ENCODE measurements at places on chromosomes 16 and 17.

GRCh38 chr17:14011740-14012405, 57.4 kb upstream of the COX10 start:
- DNase-seq = no peak

DNA sequence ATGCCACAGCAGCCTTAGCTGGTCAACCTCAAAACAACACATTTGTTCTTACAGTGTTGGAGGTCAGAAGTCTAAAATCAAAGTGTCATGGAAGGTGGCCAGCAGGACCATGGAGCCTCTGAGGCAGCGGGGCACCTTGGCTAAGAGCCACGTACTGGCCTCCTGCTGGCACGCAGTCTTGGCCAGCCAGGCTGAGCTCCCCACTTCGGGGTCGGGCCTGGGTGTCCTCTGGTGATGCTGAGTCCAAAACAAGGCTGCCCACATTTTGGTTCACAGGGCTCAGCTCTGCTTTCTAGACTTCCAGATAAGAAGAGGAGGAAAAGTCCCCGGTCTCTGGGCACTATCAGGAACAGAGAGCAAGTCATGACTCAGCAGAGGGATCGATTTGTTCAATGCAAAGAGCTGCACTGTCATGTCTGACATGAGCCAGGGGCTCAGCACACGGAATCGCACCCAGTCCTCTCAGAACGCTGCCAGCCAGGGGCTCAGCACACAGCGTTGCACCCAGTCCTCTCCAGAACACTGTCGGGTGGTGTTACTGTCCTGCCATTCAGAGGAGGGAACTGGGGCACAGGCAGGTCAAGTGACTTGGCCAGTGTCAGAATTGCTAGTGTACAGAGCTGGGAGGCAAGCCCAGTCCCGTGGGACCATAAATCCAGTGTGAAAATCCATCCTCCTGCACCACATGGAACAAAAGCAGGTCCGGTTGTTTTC, 2.5 kb downstream of the LGALS9 start:
- no peak for DNase-seq

GRCh38 chr16:56825826-56826225, 39.2 kb upstream of the SLC12A3 start:
- peak; percentile 67 for DNase-seq

DNA sequence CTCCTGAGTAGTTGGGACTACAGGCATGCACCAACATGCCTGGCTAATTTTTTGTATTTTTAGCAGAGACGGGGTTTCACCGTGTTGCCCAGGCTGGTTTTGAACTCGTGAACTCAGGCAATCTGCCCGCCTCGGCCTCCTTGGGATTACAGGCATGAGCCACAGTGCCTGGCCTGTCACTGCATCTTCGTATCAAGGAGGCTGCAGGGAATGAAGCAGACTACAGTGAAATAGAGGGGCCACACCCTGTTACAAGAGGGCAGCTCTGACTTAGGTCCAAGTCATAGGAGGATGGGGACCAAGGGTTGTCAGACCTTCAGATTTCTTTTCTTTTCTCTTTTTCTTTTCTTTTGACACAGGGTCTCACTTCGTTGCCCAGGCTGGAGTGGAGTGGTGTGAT, 28.7 kb downstream of the FA2H start:
- no peak for DNase-seq

- DNase-seq = no peak
These were observed 4.2 kb downstream of the ITGB4 start for GRCh38 chr17:75725504-75725903.

- DNase-seq = peak; percentile 25
These were observed 9.1 kb downstream of the ASPHD1 start for GRCh38 chr16:29909391-29909790.

DNA sequence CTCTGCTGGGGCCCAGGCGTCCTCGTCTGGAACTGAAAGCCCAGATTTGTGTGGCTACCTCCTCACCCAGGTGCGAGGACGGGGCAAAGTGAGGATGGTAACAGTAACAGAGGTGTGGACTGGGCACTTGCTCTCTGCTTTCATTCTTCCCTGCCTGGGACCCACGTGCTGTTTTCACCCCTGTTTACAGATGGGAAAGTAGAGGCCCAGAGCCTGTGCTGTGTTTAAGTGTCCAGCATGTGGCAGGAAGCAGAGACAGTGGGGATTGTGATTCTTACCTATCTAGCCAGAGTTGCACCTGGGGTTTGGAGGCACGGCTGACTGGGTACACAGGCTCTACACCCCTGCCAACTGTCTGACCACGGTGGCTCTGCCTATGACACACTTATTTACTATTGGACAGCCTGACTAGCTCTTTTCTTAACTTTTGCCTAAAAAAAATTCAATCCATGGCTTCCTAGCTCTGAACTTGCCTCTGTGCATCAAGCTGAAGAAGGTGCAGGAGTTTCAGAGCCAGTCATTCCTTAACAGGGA, 155.4 kb downstream of the CLEC16A start:
- no peak for DNase-seq

DNA sequence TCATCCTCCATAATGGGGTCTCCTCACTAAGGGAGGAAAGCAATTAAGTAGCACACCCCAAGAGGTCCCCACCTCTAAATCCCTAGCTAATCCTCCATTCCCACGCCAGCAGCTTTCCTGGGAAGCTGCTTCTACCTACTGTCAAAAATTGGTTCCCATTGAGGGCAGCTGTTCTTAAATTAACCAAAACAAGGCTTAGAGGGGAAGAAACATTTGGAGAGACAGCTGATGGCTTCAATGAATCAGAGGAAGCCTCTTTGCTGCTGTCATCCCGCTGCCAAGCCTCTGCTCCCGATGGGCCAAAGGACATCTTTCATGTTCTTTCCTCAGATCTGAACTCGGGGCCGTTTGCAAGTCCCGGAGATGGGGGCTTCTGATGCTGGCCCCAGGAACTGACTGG, 26.6 kb downstream of the AIPL1 start:
- DNase-seq = no peak

DNA sequence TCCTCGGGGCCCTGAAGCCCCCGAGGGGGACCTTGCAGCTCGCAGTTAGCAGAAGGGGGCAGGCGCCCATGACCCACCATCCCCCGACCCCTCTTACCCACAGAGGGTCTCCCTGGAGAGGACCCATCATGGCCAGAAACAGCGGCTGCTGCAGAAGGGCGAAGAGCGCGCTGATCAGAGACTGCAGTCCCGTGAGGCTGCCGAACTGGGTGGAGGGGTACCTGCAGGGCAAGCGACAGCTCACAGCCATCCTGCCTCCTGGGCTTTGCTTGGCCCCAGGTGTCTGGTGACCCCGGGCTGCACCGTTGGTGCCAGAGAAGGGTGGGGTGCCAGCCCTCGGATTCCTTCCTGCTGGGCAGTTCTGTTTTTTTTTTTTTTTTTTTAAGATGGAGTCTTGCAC, 13.9 kb upstream of the PITPNA start:
- DNase-seq = no peak

GRCh38 chr16:82965808-82966207, 339.0 kb downstream of the CDH13 start:
- DNase-seq = no peak

DNA sequence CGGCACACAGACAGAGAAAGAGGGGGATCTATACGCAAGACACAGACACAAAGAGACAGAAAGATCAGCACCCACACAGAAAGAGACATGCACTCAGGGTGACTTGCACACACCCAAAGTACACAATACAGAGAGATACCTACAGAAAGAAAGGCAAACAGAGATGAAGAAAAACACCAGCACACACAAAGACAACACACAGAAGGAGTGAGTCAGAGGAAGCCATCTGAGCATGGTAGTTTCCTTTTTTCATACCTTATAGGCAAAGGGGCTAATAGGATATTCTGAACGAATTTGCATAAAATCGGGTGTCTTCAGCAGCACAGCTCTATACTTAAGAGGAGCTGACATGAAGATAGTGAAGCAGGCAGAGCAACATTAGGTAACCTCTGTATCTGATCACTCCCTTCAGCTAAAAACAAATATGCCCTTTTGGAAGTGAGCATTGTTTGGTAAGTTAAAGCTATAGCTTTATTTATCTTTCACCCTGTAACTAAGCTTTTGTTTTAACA, 198.6 kb downstream of the AATF start:
- DNase-seq = no peak

- peak; percentile 36 for DNase-seq
These were observed 1.5 kb downstream of the FGF11 start for GRCh38 chr17:7440834-7441195.

- DNase-seq = no peak
These were observed 209.4 kb upstream of the GSE1 start for GRCh38 chr16:85403693-85404092.

DNA sequence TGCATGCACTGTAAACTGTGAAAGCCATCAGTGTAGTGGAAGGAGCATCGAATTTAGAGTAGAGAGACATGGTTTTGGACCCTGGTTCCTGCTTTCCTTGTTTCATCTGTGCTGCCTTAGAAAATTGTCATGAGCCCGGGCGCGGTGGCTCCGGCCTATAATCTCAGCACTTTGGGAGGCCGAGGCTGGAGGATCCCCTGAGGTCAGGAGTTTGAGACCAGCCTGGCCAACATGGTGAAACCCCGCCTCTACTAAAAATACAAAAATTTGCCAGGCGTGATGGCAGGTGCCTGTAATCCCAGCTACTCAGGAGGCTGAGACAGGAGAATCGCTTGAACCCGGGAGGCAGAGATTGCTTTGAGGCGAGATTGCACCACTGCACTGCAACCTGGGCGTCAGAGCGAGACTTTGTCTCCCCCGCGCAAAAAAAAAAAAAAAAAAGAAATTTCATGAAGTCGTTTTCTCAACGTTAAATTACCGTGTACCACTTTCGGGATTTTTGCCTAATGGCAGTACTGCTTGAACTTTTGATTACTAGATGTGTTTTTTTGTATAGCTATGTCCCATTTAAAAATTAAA, 912 bp downstream of the COQ7 start:
- no peak for DNase-seq

GRCh38 chr16:1773703-1774447, 941 bp upstream of the MRPS34 start:
- no peak for DNase-seq

DNA sequence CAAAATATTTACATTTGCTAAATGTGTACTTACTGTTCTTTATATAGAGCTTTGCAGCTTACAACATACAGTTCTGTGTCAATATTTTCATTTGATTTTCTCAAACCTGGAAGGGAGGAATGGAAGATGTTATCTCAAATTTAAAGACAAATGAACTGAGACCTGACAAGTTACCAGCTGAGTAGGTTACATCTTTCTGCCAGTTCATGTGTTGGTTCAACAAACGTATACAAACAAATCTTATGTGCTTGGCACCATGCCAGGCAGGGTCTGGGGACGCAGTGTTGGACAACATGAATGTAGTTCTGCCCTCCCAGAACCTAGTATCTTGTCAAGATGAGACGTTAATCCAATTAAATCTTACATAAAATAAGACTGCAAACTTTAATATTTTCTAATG, 507.5 kb upstream of the HSBP1 start:
- DNase-seq = no peak

DNA sequence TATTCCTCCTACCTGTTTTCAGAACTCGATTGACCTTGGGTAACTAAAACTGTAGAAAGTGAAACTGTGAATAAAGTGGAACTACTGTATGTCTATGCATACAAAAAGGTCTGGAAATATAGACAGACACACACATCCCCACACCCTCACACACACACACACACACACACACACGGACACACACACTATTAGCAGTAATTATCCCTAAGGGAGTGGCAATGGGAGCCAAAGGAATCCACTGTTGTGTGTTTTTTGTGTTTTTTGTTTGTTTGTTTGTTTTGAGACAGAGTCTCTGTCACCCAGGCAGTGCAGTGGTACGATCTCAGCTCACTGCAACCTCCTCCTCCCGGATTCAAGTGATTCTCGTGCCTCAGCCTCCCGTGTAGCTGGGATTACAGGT, 26.6 kb upstream of the SRCIN1 start:
- no peak for DNase-seq

DNA sequence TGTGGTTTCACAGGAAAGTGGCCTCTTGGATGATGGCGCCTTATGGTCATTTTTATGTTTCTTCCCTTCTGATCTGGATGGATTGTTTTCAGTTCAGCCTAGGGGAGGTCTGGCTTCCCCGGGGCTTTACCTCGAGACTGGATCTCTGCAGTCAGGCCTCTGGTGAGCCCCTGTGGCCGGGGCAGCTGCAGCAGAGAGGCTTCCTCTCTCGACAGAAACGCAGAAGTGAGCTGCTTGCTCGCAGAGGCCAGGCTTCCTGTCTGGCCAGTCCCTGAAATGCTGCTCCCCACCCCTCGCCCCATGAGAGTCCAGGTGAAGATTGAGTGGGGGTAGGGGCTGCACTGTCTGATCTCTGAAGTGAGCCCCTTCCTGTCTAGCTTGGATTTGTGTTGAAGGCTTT, 44.0 kb downstream of the PLCG2 start:
- DNase-seq = no peak

GRCh38 chr17:48478224-48479013, 48.4 kb upstream of the SKAP1 start:
- no peak for DNase-seq

GRCh38 chr17:6640536-6641246, at the start of the genes KIAA0753 and TXNDC17:
Gene KIAA0753 (minus strand): TSS chr17:6640711. CDS start chr17:6635103, 5,608 bp downstream.
Gene TXNDC17 (plus strand): TSS chr17:6641060. CDS start chr17:6641083, 23 bp downstream.
- DNase-seq = peak; percentile 90

DNA sequence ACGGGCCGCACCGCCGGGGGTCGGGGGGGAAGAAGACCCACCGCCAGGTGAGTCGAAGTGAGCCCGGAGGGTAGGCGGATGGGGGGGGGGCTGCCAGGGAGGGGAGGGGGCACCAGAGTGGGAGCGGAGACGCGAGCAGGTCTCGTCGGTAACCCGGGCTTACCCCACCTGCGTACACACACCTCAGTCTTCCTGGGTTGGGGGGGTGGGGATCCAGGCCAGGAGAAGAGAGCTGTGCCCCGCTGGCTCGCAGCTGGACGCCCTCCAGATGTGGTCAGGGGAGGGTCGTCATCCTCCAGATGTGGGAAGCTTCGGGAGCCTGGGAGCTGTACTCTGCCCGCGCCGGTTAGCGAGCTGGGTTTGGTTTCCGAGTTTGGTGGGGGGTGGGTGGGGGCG, 1.2 kb downstream of the CACNA1G start:
- DNase-seq = no peak

DNA sequence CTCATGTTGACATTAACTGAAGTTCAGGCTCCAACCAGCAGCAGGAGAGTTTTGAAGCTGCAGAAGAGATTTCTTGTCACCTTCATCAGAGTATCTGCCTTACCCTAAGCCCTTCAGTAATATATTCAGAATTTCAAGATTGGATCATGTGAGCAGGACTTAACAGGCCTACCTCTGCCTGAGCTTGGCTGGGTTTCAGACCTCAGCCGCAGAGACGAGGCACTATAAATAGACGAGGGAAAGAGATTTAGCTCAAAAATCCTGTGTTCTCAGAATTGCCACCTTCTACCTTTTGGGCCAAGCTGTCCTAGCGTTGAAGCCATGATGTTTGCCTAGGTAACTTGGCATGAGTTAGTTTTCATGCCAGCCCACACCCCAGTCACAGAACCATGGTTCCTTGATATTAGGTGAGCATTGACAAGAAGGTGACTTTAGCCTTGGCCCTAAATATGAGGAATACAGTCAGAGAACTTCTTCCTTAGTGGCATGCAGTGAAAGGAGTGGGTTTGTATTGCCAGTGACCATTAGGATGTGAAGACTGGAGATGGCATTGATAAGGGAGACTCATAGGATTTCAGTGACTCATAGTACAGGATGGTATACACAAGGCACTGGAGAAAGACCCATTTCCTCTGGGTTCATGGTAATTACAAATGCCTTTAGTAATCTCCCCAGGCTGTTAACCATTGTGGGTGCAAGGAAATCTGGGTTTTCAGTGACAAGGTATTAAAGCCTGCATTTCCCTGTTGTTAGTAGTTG, 224.3 kb downstream of the MSI2 start:
- no peak for DNase-seq

GRCh38 chr17:42183741-42184711, 1.2 kb downstream of the HCRT start:
- DNase-seq = peak; percentile 69

All from fibroblast of skin of scalp (primary cell).